Hematopoietic multipotent progenitor cell treated with erythropoietin and hydrocortisone succinate and interleukin-3 and kit ligand, for 4 days (in vitro differentiated cells): ENCODE measurements at places on chromosomes 5 and 9.

- DNase-seq, result peak; percentile 5
Observed at GRCh38 chr5:110063640-110064602, 374.2 kb downstream of the MAN2A1 start.

- DNase-seq, result no peak
Observed at GRCh38 chr9:13146840-13147239, 132.7 kb downstream of the MPDZ start.

- DNase-seq, result no peak
Observed at GRCh38 chr9:75930190-75930589, 39.7 kb downstream of the PCSK5 start.

DNA sequence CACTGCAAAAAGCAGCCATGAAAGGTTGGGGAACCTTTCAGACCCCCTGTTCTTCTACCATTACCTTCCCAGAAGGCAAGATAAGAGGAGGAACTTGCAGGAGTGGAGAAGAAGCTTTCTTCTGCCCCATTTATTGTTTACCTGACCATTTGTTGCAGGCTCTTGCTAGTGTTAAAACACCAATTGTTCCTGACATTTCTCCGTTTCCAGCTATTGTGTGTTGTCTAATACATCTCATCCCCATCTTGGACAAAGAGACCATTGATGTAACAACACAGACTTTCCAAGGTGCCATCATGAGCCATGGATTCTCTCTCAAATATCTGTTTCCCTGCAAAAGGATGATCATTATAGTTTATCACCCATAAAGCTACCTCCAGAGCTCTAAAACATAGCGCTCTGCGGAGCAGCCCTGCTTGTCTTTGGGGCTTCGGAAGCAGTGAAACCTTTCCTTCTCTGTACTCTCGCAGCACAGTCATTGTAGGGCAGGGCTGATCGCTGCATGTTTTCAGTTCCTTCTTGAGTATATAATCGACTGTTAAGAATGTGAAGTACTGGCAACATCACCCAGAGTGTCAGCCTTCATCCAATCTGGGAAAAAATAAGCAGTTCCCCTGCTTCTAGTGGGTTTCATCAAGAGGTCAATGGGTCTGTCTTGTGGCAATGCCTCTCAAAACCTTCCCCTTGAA is 680.0 kb downstream of the SEMA5A start:
- no peak for DNase-seq

- DNase-seq, result no peak
Observed at GRCh38 chr9:74036549-74037231, 460.4 kb upstream of the RORB start.

DNA sequence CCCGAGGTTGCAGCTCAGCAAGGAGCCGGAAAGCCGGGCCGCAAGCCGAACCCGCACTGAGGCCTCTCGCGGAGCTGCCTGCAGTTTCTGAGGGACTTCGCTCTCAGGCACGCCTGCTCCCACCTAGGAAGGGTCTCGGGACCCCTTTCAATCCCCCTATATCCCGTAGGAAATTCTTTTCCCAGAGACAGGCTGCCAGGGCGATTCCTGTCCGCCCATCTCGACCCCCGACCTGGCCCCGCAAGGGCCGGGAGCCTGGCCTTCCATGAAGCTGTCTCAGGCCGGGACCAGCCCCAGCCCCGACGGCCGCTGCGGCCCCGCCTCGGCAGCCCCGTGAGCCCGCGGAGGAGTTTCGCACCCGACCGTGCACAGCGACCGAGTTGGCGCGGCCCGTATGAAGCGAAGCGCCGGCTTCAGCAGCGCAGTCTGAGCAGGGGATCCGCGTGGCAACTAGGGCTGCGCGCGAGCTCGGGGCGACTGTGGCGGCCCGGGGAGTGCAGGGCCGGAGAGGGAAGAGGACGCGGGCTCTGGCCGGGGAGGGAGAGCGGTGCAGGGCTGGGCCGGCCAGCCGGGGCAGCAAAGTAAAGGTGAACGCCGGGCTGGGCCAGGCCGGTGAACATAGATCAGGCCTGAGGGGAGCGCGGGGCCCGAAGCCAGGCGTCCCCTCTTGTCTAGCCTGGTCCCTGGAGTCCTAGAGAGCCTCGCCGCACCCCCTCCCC is 977 bp upstream of the PRDM12 start:
- peak; percentile 49 for DNase-seq

DNA sequence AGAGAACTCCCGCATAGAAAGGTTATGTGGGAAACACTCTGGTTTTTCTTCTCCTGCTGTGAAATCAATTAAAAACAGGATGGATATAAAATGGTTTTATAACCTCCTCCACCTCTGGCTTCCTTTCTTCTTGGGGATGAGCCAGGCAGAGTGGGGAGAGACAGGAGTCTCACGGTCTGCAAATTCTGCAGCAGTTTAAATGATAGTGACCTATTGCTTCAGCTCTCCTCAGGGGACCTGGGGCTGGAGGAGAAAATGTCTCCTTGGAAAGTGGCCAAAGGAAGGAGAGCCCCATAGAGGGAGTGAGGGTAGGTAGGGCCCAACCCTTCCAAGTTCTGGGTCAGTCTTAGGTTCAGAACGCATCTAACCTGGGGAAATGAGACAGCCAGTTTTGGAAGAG is 118.8 kb downstream of the MTX3 start:
- DNase-seq, result no peak

- no peak for DNase-seq
Observed at GRCh38 chr9:134538856-134539566, 102.6 kb upstream of the COL5A1 start.

DNA sequence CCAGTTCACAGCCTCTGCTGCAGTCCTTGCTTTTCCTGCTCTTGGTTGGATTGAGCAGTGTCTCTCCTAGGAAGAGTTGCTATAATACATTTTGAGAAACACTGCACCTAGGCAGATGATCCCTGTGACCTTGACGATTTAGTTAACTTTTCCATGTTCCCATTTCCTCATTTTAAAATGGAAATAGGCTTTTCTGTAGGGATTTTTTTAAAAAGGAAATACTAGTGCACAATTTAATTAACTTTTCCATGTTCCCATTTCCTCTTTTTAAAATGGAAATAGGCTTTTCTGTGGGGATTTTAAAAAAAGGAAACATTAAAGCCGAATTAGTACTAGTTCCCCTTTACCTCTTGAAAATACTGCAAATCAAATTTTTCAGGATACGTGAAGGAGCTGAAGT is 4.7 kb downstream of the ATP6V0E1 start:
- DNase-seq, result no peak

DNA sequence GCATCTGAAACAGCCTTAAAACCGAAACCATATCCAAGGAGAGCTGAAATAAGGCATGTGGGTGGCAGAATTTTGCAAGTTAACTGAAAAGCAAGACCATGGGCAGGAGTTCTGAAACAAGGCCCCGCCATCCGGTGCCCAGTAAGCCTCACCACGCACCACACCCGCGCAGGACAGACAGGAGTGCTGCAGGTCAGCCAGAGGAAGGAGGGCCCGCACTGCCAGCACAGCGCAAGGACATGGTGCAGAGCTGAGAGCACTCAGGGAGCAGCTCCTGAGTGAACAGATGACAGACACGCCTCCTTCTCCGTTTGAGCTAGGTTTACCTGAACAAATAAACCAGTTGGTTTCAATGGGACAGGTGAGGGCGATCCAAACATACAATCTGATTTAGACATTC is 16.5 kb upstream of the ISCA1 start:
- DNase-seq, result no peak

GRCh38 chr5:170171811-170172210 is 61.0 kb upstream of the C5orf58 start:
- DNase-seq, result no peak

GRCh38 chr5:71778678-71779276 is 59.7 kb downstream of the CARTPT start:
- peak; percentile 56 for DNase-seq

DNA sequence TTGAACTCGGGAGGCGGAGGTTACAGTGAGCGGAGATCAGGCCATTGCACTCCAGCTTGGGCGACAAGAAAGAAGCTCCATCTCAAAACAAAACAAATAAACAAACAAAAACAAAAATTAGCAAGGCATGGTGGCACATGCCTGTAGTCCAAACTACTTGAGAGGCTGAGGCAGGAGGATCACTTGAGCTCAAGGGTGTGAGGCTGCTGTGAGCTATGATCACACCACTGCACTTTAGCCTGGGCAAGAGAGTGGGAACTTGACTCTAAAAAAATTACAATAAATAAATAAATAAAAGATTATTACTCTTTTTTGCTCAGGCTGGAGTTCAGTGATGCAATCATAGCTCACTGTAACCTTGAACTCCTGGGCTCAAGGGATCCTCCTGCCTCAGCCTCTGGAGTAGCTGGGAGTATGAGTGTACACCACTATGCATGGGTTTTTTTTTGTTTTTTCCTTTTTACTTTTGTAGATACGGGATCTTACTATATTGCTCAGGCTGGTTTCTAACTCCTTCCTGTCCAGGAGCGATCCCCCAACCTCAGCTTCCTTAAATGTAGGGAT is 9.0 kb upstream of the DCP2 start:
- no peak for DNase-seq

DNA sequence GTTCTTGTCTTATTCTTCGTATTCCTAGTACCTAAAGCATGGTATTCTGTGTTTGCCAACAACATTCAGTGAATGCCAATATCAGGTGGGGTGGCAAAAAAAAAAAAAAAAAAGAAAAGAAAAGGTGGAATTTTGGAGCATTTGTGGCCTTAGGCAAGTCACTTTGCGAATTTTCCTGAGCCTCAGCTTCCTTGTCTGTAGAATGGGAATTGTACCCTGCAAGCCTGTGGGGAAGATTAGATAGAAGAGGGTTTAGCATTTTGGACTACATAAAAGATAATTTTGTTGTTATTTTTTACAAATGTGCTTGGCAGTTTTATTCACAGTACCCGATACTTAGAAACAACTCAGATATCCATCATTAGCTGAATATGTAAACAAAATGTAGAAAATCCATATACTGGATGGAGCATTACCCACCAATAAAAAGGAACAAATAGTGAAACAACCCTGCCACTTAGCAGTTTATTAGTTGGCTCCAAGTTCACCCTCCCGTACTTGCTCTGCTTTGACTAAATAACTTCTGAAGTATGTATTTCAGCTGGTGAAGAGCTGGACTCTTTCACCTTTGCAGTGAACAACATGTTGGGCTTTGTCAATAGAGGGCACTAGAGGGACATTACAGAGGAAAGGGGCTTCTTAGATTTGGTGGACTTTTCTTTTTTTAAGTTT is 13.6 kb downstream of the UBE2D2 start:
- DNase-seq, result peak; percentile 78

DNA sequence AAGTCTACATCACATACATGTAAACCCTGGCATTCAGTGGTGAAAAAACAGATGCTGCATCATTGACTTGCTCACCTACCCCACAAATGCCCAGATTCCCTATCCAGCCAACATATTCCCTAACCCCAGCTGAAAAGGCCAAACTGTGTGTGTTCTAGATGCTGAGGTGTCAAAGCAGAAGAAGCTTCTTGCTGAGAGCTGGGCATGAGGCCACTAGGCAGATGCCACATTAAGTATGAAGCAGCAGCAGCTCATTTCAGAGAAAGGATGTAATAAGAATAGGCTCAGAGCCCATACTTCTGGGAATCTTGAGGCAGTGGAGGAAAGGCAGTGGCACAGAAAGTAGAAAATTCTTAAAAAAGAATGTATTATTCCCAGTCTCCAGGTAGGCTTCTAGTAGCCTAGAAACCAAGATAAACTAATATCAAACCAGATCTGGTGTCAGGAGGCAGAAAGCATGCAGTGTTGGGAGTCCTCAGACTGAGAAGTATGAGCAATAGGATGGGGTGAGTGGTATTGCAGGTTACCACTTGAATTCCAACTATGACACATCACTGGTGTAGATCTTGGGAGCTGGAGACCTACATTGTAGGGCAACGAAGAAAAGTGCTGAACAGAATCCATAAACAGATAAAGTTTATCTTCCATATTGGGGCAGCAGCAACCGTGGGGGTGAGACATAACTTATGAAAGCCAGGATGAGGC is 71.9 kb upstream of the GRHPR start:
- no peak for DNase-seq

- no peak for DNase-seq
Observed at GRCh38 chr5:55063220-55063863, 39.1 kb upstream of the GZMA start.

DNA sequence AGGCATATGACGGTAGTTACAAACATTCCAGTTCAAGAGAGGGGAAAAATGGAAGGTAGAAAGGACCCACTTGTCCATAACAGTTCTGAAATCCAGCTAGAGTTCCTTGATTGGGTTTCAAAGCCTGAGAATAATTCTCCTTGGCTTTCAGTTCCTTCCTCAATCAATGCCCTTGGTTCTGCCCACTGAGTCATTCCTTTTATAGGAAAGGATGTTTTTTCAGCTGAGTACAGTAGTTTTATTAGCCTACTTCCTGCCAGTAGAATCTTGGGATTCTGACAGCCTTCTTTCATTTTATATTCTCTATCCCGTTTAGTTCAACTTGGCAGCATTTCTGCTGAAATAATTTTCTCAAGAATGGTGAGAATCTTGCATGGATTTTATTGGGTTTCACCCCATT is 386.9 kb upstream of the SMC2 start:
- no peak for DNase-seq

- DNase-seq, result no peak
Observed at GRCh38 chr9:92384375-92384774, 20.0 kb downstream of the OGN start.

- DNase-seq, result no peak
Observed at GRCh38 chr9:33880211-33881089, 63.5 kb downstream of the UBE2R2 start.

- no peak for DNase-seq
Observed at GRCh38 chr9:100852088-100852487, 176.4 kb upstream of the PLPPR1 start.

- DNase-seq, result no peak
Observed at GRCh38 chr9:2341126-2341525, 280.5 kb upstream of the VLDLR start.

DNA sequence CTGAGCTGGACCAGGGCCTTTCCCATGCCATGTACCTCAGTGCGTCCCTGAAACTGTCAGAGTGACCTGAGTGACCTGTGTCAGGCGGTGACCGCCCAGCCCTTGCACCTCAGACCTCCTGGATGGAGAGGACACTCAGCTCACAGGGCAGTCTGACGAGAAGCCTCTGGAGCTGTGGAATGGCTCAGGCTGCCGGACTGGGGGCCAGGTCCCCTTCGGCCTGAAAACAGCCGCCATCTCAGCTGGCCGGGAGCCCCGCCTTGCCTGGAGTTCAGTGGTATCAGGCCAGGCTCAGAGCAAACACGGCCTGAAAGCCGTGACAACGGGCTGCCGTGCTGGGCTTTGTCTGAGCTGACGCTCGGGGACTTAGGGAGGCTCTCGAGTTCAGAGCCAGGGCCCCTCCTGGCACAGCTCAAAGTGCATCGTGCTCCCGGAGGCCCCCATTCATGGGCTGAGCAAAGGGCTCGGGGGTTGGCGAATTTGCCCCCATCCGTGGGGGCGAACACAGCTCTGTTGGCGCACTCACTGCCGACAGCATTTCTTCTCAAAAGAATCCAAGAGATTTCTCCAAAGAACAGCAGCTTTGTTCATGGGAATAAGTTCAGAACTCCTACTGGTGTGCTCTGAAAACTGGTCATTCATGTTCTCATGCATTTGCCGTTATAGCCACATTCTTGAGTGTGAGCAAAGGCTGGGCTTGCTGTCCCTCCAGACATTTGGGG is 8.4 kb upstream of the SLC9A3 start:
- no peak for DNase-seq

- no peak for DNase-seq
Observed at GRCh38 chr5:11323761-11324160, 562.7 kb upstream of the DAP start.
